Right atrium auricular region (tissue), 2 donors: ENCODE measurements at places on chromosomes 11 and 22.

DNA sequence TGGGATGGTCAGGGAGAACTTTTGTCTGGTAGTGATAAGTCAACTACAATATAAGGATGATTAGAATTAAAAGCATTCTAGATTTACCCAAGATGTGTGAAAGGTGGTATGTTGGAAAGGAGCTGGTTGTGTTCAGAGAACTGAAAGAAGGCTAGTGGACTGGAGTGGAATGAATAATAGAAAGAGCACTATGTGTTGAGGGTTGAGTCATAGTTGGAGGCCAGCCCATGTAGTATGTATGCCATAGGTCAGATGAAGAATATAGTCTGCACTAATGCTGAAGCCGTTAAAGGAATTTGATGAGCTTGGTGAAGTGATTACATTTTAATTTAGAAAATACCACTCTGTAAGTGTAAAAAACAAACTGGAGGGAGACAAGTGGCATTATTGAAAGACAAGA, 514.1 kb downstream of the CNTN5 start:
- DNase-seq: no peak

- DNase-seq: no peak
Observed at GRCh38 chr22:27867953-27868731, 50.9 kb downstream of the PITPNB start.

DNA sequence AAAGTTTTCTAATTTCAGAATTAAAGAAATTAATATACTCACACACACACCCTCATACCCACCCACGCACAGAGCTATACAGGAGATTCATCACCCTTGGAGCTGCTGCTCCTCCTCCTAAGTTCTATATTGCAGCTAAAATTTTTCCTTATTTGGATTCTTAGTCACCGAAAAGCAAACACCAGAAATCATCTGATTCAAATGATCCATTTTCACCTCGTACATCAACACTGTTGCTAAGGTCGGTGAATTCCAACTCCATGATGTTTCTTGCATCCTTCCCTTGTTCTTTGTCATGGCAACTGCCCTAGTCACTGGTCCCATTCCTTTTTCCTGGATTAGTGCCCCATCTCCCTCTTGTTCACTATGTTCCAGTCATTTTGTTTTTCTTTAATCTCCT, 286.2 kb downstream of the GRM5 start:
- DNase-seq: no peak

DNA sequence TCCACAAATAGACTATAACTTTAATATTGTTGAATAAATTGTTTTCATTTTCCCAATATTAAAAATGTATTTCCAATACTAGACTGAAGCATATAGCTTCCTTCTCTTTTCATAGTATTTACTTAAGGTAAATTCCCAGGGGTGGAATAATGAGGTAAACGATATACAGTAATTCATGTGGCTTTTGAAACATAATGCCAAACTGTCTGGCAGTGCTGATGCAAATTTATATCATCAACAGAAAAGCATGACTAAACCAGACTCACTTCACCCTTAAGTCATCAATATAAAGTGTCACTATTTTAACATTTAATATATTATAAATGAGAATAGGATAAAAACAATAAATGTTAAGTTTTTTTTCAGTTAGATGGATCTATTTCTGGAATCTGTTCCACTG, 13.6 kb downstream of the C2CD3 start:
- DNase-seq: no peak

DNA sequence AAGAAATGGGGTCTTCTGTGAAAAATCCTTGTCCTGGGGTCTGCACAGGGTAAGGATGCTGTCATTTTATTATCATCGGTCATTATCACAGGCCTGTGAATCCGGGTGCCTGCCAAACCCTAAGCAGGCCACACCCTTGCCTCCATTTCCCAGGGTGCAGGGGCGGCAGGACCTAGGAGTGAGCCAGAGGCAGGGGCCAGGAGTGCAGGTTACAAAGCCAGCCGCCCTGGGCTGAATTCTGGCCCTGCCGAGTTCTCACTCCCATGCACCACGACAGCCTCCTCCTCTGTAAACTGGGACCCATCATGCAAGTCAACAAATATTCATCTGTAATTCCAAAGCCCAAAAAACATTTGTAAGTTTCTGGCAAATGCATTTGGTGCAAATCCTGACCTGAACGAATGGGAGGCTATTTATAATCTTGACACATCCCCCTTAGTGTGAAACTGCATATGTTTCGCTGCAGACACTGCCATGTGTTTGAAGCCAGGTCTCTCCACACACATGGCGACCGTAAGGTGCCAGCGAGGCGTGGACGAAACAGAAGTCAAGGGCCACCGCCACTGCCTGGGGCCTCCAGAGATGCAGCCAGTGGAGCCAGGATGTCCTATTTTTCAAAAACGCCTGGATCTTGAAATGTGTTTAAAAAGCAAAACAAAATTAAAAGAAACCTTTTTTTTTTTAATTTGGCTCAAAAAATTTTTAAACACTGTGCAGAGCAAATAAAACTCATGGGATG, 6.7 kb downstream of the CD5 start:
- DNase-seq: no peak

DNA sequence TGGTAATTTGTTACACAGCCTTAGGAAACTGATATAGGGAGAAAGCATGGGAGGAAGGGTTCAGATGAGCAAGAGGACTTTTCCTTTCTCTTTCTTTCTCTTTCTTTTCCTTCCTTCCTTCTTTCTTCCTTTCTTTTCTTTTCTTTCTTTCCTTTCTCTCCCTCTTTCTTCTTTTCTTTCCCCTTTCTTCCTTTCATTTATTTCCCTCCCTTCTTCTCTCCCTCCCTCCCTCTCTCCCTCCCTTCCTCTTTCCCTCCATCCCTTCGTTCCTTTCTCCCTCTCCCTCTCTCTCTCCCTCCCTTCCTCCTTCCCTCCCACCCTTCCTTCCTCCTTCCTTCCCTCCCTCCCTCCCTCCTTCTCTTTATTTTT, 107.8 kb upstream of the LMO1 start:
- no peak for DNase-seq

DNA sequence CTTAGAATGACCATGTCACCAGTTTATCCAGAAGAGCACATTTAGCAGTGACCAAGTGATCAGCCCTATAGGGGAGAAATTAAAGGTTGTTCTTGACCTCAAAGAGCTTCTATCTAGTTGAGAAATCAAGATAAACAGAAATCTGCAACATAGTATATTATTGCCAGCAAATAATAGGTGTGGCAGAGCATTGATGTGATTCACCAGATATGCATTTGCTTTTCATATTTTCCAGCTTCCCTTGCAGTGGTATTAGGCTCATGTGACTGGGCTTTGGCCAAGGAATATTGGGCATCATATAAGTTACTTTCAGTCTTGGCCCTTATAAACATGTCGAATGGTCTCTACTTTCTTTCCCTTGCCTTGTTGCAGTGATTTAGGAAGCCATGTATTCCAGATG, 34.5 kb downstream of the COMMD9 start:
- DNase-seq: no peak

DNA sequence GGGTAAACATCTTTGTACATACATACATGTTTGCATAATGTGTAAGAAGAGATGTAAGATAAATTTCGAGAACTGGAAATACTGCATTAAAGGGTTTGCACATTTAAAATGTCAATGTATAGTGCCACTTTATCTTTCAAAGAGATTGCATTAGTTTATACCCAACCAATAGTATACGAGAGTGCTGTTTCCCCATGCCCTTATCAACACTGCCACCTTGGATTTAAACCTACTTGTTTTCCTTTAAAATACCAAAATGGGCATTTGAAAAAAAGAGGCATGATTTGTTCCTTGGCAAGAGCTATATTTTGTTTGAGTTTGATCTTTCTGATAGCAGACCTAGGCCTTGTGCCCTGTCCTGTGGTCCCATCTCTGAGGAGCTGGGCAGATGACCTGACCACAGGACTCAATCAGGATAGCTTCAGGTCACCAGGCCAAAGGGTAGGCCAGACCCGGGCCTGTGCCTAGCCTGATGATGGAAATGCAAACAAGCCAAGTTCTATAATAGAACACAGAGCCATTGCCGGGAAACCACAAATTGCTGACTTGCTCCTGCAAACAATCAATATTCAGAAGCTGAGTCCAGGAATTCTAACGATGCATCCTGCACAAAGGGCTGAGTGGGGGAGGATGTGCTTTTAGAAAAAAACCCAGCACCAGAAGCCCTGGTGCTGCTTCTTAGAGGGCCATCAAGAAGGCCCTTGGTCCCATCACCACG, 16.9 kb upstream of the ALG8 start:
- no peak for DNase-seq

GRCh38 chr11:88119561-88119960, 55.7 kb downstream of the RAB38 start:
- no peak for DNase-seq

- no peak for DNase-seq
Observed at GRCh38 chr11:92830377-92831155, 138.9 kb upstream of the MTNR1B start.

DNA sequence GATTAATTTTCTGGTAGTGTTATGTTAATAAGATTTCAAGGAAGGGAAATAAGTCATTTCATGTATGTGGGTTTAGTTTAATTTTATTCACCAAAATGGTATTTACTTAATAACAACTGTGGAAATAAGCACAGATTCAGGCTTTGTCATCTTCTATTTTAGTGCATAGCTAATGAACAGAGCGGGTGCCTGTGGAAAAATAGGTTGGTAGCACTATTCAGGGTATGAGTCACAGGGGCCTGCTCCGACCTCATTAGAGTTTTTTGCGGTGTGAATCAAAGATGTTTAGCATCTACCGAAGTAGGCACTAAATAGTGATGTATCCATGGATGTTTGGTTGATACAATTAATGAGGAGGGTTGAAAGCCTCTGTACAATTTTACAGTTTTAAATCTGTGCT, 78.2 kb downstream of the FAT3 start:
- no peak for DNase-seq

GRCh38 chr11:129750343-129751292, 65.0 kb upstream of the TMEM45B start:
- DNase-seq: peak; percentile 60

DNA sequence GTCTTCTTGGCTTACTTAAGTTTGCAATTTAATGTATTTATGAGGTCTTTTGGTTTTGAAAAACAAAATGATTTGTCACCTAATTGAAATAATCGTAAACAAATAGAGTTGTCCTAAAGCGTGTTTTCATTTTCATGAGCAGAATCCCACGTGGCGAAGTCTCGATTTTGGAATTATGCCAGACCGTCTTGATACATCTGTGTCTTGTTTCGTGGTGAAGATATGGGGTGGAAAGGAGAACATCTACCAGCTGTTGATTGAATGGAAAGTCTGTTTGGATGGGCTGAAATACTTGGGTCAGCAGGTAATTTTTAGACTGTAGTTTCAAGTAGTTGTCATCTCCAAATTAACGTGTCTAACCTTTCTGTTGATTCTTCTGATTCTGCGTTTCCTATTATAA, 64.7 kb downstream of the UVRAG start:
- no peak for DNase-seq

- DNase-seq: no peak
Observed at GRCh38 chr11:44865866-44866272, 84.8 kb downstream of the TP53I11 start.

DNA sequence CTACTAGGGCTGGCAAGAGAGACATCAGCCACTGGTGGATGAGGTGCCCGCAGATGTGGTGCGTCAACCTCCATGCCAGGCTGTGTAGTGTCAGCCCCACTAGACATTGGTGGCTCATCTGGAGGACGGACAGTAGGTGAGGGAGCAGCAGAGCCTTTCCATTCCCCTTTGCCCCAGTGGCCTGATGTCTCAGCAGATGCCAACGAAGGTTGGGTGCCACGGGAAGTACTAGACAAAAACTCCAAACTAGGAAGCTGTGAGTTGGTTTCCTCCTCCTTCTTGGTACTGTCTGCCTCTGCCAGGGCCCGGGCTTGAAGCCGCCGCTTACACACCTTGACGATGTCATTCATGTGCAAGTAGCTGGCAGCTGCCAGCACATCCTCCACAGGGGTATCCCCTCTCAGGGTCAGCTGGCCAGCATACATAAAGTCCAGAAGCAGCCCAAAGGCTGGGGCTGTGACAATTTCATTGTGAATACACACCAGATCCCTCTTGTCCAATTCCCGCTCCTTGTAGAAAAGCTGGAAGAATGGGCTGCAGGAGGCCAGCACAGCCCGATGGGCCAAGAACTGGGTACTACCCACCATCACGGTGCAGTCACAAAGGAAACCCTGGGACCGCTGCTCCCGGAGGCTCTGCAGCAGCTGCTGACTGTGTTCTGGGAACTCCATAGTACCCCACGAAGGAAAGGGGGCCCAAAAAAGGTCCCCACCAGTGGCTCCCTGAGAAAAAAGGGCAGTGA, 795 bp downstream of the ZBTB3 start:
- no peak for DNase-seq

DNA sequence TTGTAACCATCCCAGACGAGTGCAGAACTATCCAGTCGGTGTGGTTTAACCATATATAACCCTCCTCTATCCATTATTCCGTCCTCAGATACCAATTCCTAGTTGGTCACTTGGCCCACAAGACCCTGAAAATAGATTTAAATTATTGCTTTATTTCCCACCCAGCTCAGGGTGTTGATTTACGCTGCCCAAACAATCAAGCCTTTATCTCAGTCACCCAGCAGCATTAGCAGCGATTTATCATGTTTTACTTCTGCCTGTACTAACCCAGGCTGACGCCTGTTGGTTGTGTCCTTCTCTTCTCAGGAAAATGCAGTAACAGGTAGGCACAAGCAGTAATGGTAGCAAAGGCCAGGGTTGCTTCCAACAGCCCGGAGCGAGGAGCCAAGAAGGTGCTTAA, 81.2 kb downstream of the DSCAML1 start:
- DNase-seq: no peak

GRCh38 chr22:49289822-49290679, 537.6 kb downstream of the BRD1 start:
- DNase-seq: no peak

- no peak for DNase-seq
Observed at GRCh38 chr11:59459916-59460315, 3.2 kb downstream of the OR4D6 start.

- no peak for DNase-seq
Observed at GRCh38 chr22:20966883-20967696, at the start of gene AIFM3. TSS of gene AIFM3 (plus strand) at chr22:20967255. CDS start at chr22:20967945, 690 bp downstream.

GRCh38 chr22:41968601-41969000, 642 bp upstream of the SEPTIN3 start:
- DNase-seq: no peak

GRCh38 chr11:76859708-76860227, 950 bp upstream of the ACER3 start:
- DNase-seq: no peak

- no peak for DNase-seq
Observed at GRCh38 chr11:33709466-33709865, 8.8 kb upstream of the C11orf91 start.

DNA sequence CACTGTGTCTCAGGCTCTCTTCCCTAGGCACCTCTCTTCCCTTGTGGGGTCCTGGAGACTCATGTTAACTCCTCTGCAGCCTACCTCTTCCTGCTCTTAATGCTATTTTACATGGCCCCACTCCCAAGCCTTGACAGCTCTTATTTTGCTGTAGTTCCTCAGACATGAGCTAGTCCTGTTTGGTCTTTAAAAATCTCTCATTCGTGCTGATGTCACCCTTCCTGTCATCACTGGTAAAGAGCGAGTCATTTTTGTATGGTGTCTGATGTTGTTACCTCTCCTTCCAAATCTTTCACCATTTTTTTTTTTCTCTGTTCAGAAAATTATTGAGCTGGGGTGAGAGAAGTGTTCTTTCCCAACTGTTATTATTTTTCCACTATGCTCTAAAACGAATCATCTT, 84.8 kb upstream of the ZBED5 start:
- no peak for DNase-seq

- DNase-seq: no peak
Observed at GRCh38 chr11:42112866-42113265, 653.4 kb upstream of the LRRC4C start.
